ENCODE measurements at places on chromosomes 1 and 21. TPM values are rescaled to one million over a fixed set of nuclear protein-coding genes. Genes with fewer than 3 reads are reported as not detected.

The LRRC71 gene
- not detected for total RNA-seq

The HMGN2 gene
- total RNA-seq: 127 TPM

The AGMAT gene
- total RNA-seq: 1.5 TPM

The TEX38 gene
- not detected for total RNA-seq

The LCE1F gene
- total RNA-seq: not detected

The RIPK4 gene
- total RNA-seq: 28.0 TPM

The KPRP gene
- total RNA-seq: 1.2 TPM

The FCN3 gene
- 1.7 TPM for total RNA-seq

The MIXL1 gene
- not detected for total RNA-seq

The UBXN10 gene
- total RNA-seq: 0.49 TPM

DNA sequence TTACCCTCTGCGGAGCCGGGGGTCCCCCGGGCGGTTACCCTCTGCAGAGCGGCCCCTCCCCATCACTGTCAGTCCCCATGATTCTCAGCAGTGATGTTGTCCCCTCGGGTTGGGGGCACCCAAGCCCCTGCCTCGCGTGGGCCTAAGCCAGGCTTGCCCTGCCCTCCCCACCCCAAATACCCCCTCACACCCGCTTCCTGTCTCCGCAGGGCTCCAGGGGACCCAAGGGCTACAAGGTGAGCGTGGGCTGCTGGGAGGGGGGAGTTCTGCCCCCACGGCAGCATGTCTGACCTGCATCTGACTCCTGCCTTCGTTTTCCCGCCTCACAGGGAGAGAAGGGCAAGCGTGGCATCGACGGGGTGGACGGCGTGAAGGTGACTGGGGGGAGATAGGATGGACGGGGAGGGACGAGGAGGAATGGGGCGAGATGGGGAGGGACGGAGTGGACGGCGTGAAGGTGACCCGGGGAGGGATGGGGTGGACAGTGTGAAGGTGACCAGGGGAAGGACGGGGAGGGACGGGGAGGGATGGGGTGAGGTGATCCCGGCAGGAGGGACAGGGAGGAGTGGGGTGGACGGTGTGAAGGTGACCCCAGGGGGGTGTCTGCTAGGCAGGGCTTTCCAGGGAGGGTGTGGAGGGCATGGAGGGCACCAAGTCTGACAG is 8.6 kb downstream of the COL6A1 start:
- no peaks in the 10 kb centered on the region for H3K36me3 ChIP-seq
- H3K27me3 ChIP-seq: no peaks in the 10 kb centered on the region
- H3K27ac ChIP-seq: peak overlapping the region; percentile 15
- peaks cover 14% of the 10 kb centered on the region for H3K4me1 ChIP-seq
- DNase-seq: no peak

- no peaks in the 10 kb centered on the region for H3K4me1 ChIP-seq
- H3K4me3 ChIP-seq: no peak overlapping the region
- no peak for DNase-seq
Measured at GRCh38 chr1:189658381-189658780, 819.3 kb downstream of the BRINP3 start.

GRCh38 chr1:68314151-68314780 is 81.9 kb upstream of the WLS start:
- no peak for DNase-seq
- no peaks in the 10 kb centered on the region for H3K27me3 ChIP-seq
- no peaks in the 10 kb centered on the region for H3K4me1 ChIP-seq

DNA sequence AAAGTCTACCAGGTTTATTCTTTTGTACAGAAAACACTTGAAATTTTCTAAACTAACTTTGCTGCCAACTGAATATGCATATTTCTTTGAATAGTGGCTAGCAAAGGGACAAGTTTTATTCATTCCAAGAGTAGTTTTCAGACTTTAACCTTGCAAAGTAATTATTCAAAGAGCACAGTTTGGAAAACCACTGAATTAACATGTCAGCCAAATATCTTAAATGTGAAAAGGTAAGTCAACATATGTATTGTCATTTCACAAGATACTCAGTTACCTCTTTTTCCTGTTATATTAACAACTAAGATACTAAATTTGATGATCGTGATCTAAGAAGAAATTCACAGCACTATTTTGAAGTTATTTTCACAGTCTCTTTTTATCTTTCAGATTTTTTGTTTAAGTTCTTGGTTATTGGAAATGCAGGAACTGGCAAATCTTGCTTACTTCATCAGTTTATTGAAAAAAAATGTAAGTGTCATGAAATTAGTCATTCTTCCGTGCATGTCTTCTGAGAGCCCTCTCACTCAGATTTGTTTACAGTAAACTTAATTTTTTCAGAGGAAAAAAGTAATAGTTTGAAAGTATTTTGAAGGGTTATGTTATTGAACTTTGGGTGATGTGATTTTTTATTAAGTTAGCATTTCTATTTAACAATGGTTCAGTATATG is 15.3 kb downstream of the RAB4A start:
- no peak overlapping the region for H3K27ac ChIP-seq
- DNase-seq: no peak
- no peaks in the 10 kb centered on the region for H3K27me3 ChIP-seq
- peaks cover 21% of the 10 kb centered on the region for H3K4me1 ChIP-seq

DNA sequence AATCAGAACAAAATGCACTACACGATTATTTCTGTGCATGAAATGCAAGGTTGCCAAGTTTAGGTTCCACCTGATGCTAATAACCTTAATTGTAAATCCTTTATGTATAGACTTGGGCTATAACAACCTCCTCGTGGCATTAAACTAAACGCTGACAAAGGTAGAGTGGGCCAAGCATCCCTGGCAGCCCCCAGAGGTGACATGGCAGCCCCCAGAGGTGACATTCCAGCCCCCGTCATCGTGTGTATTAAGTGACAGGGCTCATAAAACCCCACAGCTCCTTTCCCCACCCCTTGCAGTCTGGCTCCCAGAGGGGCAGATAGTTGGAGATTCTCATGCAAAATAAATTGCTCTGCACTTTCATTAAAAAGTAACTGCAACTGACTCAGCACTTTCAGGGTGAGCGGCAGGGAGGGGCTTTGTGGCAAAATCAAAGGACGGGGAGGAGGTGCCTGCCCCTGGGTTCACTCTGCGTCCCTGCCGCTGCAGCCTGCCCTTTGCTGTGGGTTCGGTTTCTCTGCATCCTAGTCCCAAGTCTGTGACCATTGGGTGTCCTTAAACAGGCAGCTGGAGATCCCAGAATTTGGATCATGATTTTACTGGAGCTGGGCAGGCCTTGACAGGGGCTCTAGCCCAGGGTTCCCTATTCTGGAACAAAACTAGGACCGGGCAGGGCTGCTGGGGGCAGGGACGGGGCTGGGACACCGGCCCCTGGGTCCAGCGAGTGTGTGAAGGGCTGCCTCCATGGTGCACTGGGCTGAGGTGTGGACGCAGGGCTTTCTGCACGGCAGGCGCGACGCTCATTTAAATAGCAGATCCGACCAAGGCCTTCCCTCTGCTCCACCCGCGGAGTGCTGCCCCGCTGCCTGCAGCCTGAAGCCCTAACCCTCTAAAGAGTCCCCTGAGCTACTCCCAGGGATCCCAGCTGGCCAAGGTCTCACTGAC is 234.9 kb upstream of the VAMP3 start:
- H3K36me3 ChIP-seq: no peaks in the 10 kb centered on the region
- no peak overlapping the region for H3K27ac ChIP-seq
- no peak for DNase-seq
- no peaks in the 10 kb centered on the region for H3K4me1 ChIP-seq

DNA sequence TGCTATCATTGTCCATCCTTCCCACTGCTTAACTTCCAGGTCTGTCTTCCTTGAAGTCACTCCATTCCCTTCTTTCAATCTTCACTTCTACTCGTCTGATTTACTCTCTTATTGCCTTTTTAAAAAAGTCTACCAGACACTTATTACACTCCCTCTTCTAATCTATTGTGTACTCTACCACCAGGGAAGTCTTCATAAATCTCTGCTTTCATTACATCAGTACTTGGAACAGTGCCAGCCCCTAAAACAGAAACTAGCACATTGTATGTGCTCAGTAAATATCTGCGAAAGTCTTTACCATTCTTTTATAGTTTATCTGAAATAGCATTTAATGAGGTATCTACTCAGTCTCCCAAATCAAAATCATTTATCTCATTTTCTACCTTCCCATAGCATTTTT is 236.4 kb downstream of the USH2A start:
- no peak overlapping the region for H3K27ac ChIP-seq
- H3K4me1 ChIP-seq: no peaks in the 10 kb centered on the region
- H3K36me3 ChIP-seq: no peaks in the 10 kb centered on the region
- H3K4me3 ChIP-seq: no peak overlapping the region
- no peaks in the 10 kb centered on the region for H3K27me3 ChIP-seq

- no peaks in the 10 kb centered on the region for H3K27me3 ChIP-seq
- H3K27ac ChIP-seq: no peak overlapping the region
- no peaks in the 10 kb centered on the region for H3K36me3 ChIP-seq
- H3K4me1 ChIP-seq: no peaks in the 10 kb centered on the region
- no peak overlapping the region for H3K4me3 ChIP-seq
Measured at GRCh38 chr1:119885903-119886783, 10.2 kb downstream of the ADAM30 start.

DNA sequence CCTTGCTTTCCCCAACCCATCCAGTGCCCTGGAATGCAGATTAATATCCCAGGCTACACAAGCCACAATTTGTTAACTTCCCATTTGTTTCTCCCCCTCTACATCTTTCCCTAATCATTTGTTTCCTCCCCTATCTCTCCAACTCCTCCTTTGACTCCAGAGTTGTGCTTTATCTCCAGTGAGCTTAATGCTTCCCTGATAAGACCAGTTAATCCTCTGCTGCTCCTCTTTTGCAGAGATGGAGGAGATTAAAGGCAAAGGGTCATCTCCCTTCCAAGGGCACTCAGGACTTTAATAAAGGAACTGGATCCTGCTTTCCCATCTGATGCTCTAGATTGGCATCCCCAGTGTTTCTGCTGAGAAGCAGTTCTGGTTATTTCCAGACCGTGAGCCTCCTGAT is 7.1 kb downstream of the FAM78B start:
- no peaks in the 10 kb centered on the region for H3K36me3 ChIP-seq
- no peak overlapping the region for H3K27ac ChIP-seq
- H3K4me1 ChIP-seq: peaks cover 5% of the 10 kb centered on the region
- no peak for DNase-seq
- no peaks in the 10 kb centered on the region for H3K27me3 ChIP-seq

DNA sequence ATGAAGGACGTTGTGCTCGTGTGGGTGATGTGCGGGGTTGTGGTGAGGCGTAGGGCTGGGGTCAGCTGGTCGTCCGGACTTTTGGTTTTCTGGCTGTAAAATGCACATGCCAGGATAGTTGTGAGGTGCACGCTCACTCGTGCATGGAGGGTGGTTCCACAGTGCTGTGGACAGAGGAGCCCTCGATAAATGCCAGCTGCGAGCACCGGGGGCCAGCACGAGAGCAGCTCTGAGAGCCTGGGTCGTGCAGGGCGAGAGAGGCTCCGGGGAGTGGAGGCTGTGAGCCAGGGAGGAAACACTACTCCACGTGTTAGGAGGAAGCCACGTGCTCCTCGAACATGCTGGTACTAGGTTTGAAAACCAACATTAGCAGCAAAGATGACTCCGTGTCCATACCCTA is 39.4 kb downstream of the COL18A1 start:
- no peaks in the 10 kb centered on the region for H3K36me3 ChIP-seq
- no peaks in the 10 kb centered on the region for H3K27me3 ChIP-seq
- DNase-seq: no peak
- H3K4me1 ChIP-seq: peaks cover 29% of the 10 kb centered on the region
- no peak overlapping the region for H3K27ac ChIP-seq

- H3K4me1 ChIP-seq: no peaks in the 10 kb centered on the region
- H3K27me3 ChIP-seq: no peaks in the 10 kb centered on the region
Measured at GRCh38 chr1:159835862-159836525, 9.3 kb downstream of the SLAMF8 start.

GRCh38 chr1:214018386-214019268 is 30.9 kb downstream of the PROX1 start:
- DNase-seq: no peak
- H3K27ac ChIP-seq: no peak overlapping the region
- no peaks in the 10 kb centered on the region for H3K27me3 ChIP-seq
- no peaks in the 10 kb centered on the region for H3K4me1 ChIP-seq

GRCh38 chr21:27418346-27418745 is 451.5 kb upstream of the ADAMTS5 start:
- no peaks in the 10 kb centered on the region for H3K36me3 ChIP-seq
- H3K4me3 ChIP-seq: no peak overlapping the region
- H3K27me3 ChIP-seq: no peaks in the 10 kb centered on the region
- peaks cover 12% of the 10 kb centered on the region for H3K4me1 ChIP-seq

- no peaks in the 10 kb centered on the region for H3K36me3 ChIP-seq
- peaks cover 21% of the 10 kb centered on the region for H3K4me1 ChIP-seq
- DNase-seq: no peak
Measured at GRCh38 chr1:211511947-211512346, 20.0 kb upstream of the RD3 start.

- no peak for DNase-seq
- H3K36me3 ChIP-seq: no peaks in the 10 kb centered on the region
- H3K4me1 ChIP-seq: no peaks in the 10 kb centered on the region
- no peak overlapping the region for H3K27ac ChIP-seq
- no peaks in the 10 kb centered on the region for H3K27me3 ChIP-seq
Measured at GRCh38 chr1:192061556-192061955, 96.7 kb upstream of the RGS18 start.

GRCh38 chr1:28815533-28816185 is 3.7 kb downstream of the OPRD1 start:
- no peak overlapping the region for H3K27ac ChIP-seq
- no peak for DNase-seq
- peaks cover 4% of the 10 kb centered on the region for H3K27me3 ChIP-seq
- no peaks in the 10 kb centered on the region for H3K36me3 ChIP-seq

DNA sequence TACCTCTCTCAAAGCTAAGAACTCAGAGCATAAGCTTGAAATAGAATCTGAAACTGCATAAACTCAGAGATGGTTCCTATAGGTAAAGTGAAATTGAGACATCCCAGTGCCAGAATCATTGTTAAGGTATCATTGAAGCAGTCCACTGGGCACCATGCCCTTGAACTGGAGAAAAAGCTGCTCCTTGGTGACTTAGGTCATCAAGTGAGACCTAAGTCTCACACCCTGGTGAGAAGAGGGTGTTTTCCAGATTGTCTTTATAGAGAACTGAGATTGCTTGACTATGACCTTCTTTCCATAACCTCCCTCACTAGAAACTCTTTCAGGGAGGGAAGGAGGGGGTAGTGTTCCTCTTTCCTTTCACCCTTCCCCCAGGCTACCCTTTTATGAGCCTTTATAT is 9.4 kb upstream of the ATP6V1G3 start:
- H3K27me3 ChIP-seq: no peaks in the 10 kb centered on the region
- H3K4me1 ChIP-seq: no peaks in the 10 kb centered on the region
- H3K4me3 ChIP-seq: no peak overlapping the region
- no peaks in the 10 kb centered on the region for H3K36me3 ChIP-seq

DNA sequence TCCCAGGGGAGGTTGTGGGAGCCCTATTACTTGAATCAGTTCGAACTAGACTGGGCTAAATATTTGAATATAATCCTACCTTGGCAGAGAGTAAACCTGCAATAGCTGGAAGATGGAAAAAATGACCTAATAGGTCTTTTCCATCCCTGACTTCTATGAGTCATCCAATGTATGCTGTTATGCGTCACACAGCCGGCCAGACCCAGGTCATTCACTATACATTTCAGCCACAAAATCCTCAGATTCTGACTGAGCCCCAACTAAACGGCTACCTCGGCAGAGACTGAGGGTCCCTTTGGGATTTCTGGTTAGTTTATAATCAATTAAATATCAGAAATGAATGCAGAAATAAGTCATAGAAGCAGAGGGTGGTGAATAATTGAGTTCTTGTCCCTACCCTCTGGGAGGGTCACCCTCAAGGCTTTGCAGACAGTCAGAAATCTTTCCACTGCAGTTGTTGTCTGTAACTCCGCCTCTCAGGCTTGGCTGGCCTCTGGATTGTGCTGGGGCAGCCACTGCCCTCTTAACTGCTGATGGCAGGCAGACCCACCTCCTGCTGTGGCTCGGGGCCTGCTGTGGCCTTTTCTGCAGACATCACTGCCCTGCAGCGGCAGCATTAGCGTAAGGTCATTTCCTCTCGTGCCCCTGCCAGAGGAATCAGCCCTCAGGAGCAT is 240.5 kb downstream of the TGFB2 start:
- H3K27ac ChIP-seq: no peak overlapping the region
- no peaks in the 10 kb centered on the region for H3K4me1 ChIP-seq
- H3K36me3 ChIP-seq: no peaks in the 10 kb centered on the region
- DNase-seq: no peak
- no peaks in the 10 kb centered on the region for H3K27me3 ChIP-seq
- no peak overlapping the region for H3K4me3 ChIP-seq

Measured in vagina (tissue), 2 donors.